Caco-2 (cell line): ENCODE measurements at places on chromosomes 12 and 14. TPM values are rescaled to one million over a fixed set of nuclear protein-coding genes. Genes with fewer than 3 reads are reported as not detected.

Gene CAPS2
- total RNA-seq, result not detected in 2 replicates

Gene RFLNA
- 15.4 and 21.1 TPM in 2 replicates for total RNA-seq

Gene RASSF9
- 0.20 and 0.35 TPM in 2 replicates for total RNA-seq

Gene KRT78
- not detected in 2 replicates for total RNA-seq

GRCh38 chr12:113208041-113208934 is 13.0 kb upstream of the TPCN1 start:
- DNase-seq, result no peak

- DNase-seq, result no peak
These were observed 63.6 kb downstream of the PAPOLA start for GRCh38 chr14:96565811-96566210.

DNA sequence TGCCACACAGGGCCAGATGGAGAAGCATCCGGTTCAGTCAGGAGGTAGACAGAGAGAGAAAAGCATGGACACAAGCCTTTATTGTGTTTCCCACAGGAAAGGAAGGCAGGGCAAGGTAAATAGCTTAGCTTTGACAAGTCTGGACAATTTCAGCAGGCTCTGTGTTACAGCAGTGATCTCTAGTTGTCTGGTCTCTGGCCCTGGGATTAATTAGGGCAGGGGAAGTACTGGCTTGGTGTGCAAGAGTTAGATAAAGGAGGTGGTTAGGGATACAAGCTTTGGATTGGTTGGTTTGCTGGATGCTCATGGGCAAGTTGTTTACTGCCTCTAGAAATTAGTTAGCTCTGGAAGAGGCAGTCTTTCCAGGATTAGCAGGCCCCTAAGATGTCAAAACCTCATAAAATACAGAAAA is 15.1 kb upstream of the NGDN start:
- DNase-seq, result no peak
